Spleen (tissue), 13 donors: ENCODE measurements at places on chromosomes 4 and X. TPM values are rescaled to one million over a fixed set of nuclear protein-coding genes. Genes with fewer than 3 reads are reported as not detected.

GRCh38 chrX:18616688-18617406, 55.1 kb downstream of the RS1 start:
- no peaks in the 10 kb centered on the region for H3K27me3 ChIP-seq
- DNase-seq = no peak
- H3K27ac ChIP-seq = no peak overlapping the region
- no peak overlapping the region for H3K4me3 ChIP-seq
- H3K36me3 ChIP-seq = no peaks in the 10 kb centered on the region

GRCh38 chr4:30723201-30723955, 3.2 kb downstream of the PCDH7 start:
- H3K4me3 ChIP-seq = peak overlapping the region; percentile 47
- DNase-seq = no peak
- peaks cover 27% of the 10 kb centered on the region for H3K4me1 ChIP-seq

DNA sequence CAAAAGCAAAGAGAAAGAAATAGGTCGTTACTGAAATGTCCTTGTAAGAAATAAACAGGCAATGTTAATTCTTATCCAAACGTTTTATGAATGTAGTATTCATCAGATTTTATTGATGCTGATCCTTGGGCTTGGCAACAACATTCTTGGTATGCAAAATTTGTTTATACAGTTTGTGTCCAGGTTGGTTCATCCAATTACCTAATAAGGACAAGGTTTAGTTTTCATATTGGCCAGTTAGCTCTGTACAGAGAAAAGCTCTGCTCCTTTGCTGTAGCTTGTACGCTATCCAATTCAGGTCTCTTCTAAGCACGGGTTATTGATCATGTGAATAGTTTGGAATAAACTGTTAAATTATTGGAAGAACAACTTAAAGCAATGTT, 14.4 kb upstream of the CCNG2 start:
- DNase-seq = no peak
- no peak overlapping the region for H3K4me3 ChIP-seq
- no peaks in the 10 kb centered on the region for H3K36me3 ChIP-seq
- no peaks in the 10 kb centered on the region for H3K27me3 ChIP-seq

Gene LRRC66
- polyA plus RNA-seq = 0.09 TPM
